ENCODE measurements at places on chromosomes 3 and 15.

- DNase-seq, result no peak
Measured at GRCh38 chr3:37295925-37296324, 121.5 kb upstream of the LRRFIP2 start.

DNA sequence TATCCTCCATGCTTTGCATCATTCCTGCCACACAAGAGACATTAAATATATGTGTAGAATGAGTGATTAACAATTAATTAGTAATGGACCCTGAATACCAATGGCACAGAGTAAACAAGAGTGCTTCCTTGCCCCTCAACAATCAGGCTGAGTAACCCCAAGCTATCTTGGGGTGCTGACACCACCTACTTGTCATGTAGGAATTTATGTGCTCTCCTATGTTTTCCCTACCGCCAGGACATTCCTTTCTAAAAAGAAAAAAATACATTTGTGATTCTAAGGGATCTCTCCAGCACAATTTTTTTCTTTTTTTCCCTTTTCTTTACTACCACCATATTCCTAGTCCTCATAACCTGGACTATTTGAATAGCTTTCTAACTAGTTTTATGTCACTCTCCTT is 449.1 kb downstream of the MFSD1 start:
- DNase-seq, result no peak

- DNase-seq, result no peak
Measured at GRCh38 chr15:85381850-85382751, 1.7 kb downstream of the AKAP13 start.

GRCh38 chr3:53160061-53160659 is 849 bp upstream of the PRKCD start:
- DNase-seq, result no peak

DNA sequence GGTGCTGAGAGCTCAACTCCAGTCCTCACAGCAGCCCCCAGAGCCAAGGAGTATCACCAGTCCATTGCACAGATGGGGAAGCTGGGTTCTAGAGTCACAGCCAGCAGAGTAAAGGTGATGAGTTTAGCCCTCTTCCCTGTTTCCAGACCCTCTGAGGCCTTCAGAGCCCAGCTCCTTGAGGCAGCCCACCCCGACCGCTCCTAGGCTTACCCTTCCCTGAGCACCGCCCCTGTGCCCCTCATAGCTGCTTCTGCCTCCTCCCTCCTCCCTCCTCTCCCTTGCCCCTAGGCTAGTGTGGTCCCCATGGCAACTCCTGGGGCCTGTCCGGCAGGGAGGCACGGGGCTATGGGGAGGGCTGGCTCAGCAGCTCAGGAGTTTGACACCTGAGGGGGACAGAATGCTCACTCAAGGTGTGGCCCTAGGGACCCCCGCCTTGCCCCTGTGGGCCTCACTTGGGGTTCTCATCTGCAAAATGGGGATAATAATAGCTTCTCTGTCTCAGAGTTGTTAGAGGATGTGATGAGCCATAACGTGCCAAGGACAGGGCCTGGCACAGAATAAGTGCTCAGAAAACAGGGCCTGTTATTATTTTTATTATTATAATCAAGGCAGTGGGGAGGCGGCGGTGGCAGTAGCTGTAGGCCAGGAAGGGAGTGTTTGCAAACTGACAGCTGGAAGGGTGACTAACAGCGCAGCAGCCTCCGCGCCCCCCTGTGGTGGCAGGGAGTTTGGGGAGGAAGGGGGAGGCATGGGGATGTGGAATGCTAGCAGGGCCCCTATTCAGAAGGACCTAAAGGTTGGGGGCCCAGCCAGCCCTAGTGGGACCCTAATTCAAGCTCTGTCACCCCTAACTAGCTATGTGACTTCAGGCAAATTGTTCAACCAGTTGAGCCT is 11.5 kb downstream of the CSK start:
- DNase-seq, result no peak

GRCh38 chr15:90322538-90322937 is 29.5 kb upstream of the ZNF774 start:
- DNase-seq, result no peak

DNA sequence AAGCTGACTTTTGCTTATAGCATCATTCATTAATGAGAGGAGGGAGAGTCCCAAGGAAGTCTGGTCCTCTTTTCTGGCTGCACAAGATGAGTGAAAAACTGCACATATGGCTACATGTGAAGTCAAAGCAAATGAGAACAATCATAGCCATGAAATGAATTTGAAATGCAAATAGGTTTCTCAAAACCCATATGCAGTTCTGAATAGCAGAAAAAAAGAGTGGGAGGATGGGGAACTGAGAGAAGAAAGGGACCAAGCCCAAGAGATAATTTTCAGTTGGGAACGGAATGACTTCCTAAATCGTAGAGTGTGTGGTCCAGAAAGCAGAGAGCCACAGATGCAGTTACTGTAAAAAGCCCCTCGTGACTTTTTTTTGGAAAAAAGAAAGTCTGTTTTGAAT is 66.3 kb downstream of the GTPBP8 start:
- DNase-seq, result no peak

DNA sequence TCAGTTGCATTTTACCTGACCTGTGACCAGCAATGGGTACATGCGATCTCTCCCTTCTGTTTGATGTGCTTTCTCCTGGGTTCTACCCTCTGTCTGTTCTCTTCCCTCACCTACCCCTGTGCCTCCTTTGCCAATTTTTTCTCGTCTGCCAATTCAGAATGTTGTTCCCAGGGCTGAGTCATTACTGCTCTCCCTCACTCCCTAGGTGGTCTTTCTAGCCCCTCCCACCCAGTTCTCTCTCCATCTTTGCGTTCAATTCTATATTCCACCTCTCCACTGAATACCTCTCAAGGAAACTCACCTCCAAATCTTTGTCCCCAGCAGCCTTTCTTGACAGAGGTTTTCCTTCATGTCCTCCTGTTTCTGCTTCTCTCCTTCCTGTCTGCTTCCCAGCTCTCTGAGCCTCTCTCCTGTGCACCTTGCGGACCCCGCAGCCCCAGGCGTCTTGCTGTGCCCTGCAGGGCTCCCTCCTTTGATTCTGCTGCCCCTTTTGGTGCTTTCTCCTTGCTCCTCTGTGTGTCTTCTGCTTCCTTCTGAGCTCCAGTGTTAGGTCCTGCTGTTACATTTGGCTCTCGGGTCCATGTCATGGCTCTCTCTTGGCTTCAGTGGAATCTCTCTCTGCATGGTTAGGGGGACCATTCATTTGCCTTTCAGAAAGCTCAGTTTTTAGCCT is 398.2 kb upstream of the TPM1 start:
- DNase-seq, result no peak

- no peak for DNase-seq
Measured at GRCh38 chr3:191997579-191998268, 536.8 kb downstream of the PYDC2 start.

DNA sequence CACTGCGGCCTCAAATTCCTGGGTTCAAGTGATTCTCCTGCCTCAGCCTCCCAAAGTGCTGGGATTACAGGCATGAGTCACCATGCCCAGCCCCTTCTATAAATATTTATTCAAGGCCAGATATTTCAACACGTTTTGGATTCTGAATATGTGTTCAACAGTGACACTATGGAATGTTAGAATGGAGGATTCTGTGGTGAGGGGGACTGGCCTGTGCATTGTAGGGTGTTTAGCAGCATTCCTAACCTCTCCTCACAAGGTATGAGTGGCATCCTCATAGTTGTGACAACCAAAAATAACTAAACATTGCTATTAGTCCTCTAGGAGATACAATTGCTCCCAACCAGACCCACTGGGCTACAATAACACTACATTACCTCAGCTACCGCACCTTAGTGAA is 104.0 kb upstream of the ATP10A start:
- DNase-seq, result no peak

DNA sequence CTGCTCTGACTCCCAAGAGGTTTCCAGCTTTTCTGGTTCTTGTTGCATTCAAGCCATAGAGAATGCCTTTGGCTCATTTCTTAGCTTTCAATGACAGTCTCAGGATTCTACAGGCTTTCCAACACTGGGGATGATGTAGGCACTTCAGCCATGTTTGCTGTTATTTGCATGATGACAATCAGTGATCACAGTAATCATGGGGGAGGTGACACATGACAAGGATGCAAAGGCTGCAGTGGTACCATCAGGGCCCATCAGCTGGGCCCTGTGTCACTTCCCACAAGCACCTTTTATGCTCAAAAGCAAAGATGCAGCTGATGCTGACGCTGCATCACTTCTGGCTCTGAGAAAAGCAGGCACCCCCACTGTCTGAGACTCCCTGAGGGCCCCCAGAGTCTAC is 18.6 kb downstream of the EPHB1 start:
- no peak for DNase-seq

DNA sequence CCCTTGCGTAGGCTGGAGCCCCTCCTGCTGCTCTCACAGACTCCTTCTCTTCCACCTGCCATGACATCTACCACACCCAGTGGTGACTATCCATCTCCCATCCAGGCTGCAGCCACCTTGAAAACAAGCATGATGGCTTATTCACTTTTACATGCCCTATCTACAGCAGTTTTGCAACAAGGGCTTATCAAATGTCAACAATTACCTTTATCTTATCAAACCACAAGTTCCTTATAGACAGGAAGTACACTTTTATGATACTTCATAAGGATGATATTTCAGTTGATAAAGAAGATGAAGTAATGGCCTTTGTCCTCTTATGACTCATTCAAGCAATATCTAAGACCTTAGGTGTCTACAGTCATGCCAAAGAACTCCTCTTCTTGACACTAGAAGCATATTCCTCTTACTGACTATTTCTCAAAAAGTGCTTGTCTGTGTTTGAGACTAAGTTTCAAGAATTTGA is 125.3 kb upstream of the SPRED1 start:
- no peak for DNase-seq

- DNase-seq, result no peak
Measured at GRCh38 chr3:186277268-186277909, 84.6 kb downstream of the DGKG start.

DNA sequence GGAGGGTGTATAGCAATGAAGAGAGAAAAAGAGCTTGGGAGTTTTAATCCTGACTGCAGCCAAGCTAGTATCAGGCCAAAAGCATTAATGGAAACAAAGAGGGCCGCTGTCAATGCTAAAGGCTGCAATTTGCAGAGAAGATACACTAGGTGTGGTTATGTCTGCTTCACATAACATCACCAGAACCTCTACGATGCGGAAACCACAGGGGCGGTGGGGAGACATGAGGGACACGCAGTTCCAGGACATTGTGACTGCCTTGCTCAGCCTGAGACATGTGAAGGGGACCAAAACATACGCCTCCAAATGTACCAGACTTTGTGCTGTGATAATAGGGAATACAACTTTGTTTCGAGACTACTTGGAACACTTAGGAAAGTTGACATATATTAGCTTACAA is 88.4 kb downstream of the APBA2 start:
- DNase-seq, result no peak

DNA sequence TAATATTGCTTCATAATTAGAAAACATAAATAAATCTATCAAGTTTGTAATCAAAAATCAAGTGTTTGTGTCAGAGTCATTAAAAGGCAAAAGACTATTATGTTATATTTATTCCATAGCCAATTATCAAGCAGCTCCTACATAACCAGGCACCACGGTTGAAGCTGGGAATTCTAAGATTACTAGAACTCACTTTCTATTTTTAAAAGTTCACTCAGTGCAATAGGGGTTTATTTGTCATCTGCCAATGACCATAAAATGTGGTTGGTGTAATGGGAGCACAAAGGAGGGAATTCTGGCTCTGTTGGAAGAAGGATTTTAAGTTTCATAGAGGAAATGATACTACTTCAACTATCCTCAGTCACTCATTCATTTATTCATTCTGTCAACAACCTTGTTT is 57.7 kb downstream of the TRIM69 start:
- DNase-seq, result no peak

DNA sequence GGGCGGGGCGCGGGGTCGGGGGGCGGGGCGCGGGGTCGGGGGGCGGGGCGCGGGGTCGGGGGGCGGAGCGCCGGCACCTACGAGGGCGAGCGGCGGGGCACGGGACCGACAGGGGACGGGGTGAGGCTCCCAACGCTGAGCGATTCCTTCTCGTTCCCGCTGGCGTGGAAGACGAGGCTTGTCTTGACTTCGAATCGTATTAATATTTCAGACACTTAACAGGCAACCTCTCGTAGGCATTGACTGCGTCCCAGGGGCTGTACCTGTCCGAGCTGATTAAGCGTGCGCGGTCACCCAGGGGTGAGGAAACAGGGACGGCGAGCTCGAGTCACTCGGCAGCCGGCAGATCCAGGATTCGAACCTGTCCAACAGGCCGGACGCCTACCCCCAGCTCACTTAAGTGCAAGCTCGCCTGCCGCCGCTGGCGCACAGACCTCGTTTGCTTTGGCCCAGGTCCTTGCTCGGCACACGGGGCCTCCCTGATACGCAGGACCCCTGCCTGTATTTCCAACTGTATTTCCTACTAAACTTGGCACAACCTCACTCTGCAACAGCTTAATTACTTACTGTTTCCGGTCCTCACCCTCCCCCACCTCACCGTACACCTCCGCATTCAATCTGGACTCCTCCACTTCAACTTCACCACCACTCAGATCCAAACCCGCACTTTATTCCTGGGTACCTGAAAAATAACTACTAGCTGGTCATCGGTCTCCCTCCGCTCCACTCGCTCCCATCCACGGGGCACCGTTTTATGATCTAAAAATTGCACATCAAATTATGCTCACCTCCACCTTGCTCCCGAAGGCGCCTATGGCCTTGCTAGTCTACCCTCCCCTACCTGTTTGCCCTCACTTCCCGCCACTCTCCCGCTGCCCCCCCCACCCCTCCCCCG is 722 bp upstream of the ZXDC start:
- DNase-seq, result peak; percentile 78

DNA sequence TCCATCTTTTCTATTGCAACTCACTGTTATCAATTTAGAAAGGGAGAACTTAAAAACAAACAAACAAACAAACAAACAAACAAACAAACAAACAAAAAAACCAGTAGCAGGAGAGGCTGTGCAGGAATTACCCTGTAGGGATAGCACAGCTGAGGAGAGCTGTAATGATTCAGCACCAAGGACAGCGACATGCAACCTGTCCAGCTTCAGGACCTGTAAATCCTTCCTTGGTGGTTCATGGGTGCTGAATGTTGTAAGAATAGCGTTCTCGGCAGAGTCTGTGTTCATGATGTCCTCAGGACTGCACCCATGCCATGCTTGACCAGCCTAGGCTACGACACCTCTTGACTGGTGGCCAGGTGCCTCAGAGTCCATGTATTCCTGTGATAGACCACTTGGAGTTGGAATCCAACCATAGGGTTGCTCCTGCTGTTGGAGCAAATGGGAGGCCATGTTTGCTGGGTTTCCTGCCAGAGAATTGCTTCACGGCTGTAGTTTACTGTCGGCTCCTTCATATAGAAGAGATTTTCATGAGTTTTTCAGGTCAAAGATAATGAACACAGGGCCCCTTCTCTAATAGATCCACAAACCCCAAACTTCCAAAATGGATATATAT is 65.9 kb downstream of the CACNA2D3 start:
- no peak for DNase-seq

DNA sequence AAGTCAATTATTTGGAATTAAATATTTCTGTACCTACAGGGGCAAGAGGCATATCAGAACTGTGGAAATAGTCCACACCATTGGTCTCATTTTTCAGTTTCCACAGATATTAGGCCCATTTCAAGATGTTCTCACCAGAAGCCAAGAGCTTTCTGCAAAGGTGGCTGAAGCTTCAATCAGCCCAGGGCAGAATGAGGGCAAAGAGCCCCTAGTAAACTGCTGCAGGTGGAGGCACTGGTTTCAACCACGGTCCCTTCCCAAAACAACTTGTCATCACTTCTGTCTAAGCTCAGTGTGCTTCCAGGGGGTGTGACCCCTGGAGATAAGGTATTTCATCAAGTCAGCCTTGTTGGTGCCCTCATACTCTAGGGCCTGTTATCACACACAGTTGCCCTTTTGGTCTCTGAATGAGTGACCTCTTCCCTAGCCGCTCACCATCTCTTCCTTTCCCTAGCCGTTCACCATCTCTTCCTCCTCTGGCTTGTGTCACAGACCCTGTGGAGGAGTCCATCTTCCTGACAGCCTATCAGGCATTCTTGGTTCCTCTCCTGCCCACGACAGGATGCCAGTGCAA is 21.2 kb downstream of the IL17RD start:
- no peak for DNase-seq
